ENCODE measurements at places on chromosomes 6 and 20.

DNA sequence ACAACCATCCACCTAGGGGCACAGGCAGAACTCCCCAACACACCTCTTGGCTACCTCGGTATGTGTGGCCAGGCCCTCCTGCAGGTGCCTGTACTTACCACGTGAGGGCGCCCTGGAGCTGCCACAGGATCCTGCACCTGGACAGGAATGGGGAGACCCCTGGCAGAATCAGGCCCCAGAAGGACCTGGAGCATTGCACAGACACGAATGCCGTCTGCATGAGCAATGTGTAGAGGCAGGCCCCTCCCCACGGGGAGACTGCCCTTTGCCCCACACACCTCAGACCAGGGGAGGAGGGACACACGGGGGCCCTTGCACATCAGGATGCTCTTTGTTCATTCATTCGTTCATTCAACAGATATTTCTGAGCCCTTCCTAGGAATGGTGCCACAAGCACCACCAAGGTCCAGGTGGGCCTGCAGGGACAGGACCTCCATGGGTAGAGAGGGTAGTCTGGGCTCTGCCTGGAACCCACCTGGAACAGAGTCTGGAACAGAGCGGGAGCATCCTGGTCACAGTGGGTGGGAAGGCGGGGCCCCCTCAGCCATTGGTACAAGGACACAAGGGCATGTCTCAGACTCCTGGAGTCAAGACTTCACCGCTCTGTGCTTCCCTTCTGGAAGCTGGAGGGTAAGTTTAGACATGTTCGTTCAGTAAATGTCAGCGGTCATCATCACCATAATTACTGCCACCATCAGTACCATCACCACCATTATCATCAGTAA lies 32.3 kb downstream of the YTHDF1 start:
- peak; percentile 48 for DNase-seq

- DNase-seq, result no peak
Observed at GRCh38 chr20:57301026-57301425, 28.6 kb upstream of the SPO11 start.

GRCh38 chr20:61299104-61299503 lies 47.0 kb downstream of the CDH4 start:
- no peak for DNase-seq

DNA sequence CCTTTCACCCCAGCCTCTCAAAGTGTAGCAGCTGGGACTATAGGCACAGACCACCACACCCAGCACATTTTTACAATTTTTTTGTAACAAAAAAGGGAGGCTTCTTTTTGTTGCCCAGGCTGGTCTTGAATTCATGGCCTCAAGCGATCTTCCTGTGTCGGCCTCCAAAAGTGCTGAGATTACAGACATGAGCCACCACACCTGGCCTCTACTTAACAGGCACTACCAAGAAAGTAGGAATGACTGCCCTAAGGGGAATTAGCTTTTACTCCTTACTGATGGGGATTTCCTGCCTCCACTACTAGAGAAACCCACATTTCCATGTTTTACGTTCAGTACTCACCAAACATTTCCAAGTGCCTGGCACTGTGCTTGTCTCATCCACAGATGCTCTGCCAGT lies 109.6 kb downstream of the CARMIL1 start:
- no peak for DNase-seq

DNA sequence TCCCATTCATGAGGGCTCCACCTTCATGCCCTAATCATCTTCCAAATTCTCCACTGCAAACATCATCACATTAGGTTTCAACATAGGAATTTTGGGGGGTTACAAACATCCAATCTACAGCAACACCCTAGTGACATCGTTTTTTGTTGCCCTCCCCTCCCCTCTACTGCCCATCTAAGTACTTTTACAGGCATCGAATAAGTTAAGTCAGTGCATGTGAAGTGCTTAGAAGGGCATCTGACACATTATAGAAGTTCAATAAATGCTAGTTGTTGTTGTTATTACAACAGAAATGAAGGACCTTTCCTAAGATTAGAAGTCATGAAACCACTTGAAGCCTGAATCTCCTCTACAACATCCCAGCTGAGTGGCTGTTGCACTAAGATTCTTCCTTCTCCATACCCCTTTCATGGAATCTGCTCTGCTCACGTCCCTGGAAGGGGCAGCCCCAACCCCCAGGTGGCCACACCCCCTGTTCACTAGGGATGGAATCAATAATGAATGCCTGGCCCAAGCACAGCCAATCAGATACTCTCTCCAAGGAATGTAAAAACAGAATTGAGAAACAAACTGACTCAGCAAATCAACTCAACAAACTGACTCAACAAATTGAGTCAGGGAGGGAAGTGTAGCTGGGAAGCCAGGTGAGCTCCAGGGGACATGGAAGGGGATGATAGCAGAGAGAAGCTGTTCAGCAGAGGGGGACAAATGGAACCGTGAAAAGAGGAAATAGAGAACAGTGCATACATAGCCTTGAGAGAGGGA lies 3.9 kb upstream of the LRP11 start:
- DNase-seq, result no peak

GRCh38 chr6:36550473-36551000 lies 3.3 kb upstream of the STK38 start:
- no peak for DNase-seq

DNA sequence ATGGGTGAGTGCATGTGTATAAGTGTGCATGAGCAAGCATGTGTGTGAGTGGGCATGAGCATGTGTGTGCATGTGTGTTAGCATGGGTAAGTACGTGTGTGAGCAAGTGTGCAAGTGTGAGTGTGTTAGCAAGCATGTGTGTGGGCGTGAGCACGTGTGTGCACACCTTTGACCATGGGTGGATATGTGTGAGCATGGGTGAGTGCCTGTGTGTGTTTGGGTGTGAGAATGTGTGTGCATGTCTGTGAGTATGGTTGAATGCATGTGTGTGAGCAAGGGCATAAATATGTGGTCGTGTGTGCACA lies 84.6 kb downstream of the DLL1 start:
- no peak for DNase-seq

GRCh38 chr6:63643862-63644261 lies 8.3 kb downstream of the PHF3 start:
- no peak for DNase-seq

DNA sequence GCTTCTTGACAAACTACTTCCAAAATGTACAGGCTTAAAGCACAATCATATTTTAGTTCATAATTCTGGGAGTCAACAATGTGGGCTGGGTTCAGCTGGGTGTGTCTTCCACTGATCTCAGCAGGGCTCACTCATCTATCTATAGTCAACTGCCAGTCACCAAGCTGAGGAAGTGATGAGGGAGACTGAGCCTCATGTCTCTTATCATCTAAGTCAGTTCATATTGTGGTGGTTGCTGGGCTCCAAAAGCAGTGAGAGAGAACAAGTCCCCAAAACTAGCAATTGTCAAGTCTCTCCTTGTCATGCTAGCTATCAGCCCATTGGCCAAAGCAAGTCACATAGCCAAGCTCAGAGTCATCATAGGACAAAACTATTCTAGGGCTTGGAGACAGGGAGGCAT lies 465.9 kb upstream of the ARID1B start:
- DNase-seq, result no peak

GRCh38 chr20:45727044-45727443 lies 4.9 kb downstream of the SPINT4 start:
- no peak for DNase-seq

GRCh38 chr6:128713461-128713860 lies 169.5 kb upstream of the LAMA2 start:
- DNase-seq, result no peak

- DNase-seq, result no peak
Observed at GRCh38 chr6:18088419-18089296, 33.8 kb downstream of the NHLRC1 start.

DNA sequence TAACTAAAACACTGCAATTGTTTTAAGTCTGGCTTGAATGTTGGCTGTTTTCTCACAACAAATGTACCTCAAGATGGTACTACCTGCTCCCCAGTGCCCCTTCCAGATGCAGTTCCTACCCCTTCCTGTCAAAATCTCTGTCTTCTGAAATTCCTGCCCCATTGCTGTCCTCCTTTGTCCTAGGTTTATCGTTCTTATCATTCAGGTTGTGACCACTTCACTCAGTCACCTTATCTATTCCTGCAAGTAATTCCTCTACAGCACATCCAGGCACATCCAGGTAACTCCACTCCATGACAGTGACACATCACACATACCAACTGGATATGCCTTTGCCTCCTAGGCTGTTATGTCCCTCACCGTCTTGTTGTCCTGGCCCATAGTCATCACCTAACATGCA lies 90.2 kb downstream of the TRDN start:
- DNase-seq, result no peak

DNA sequence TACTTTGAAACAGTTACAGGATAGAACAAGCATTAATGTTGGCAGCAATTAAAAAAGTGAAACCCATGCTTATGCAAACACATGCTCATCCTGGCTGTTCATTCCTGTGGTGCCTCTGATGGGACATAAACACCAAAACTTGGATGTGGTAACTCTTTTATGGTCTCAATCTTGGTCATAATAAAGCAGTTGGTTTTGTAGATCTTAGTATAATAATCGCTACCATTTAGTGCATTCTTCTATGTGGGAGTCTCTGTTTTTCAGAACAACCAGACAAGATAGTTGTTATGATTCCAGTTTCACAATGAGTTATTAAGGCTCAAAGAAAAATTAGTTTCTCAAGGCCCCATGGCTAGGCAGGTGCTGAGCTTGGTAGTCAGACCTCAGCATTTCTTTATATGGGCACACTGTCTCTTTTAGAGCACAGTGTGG lies 184.0 kb downstream of the UTRN start:
- no peak for DNase-seq

- DNase-seq, result no peak
Observed at GRCh38 chr6:3363296-3364025, 93.4 kb downstream of the SLC22A23 start.

DNA sequence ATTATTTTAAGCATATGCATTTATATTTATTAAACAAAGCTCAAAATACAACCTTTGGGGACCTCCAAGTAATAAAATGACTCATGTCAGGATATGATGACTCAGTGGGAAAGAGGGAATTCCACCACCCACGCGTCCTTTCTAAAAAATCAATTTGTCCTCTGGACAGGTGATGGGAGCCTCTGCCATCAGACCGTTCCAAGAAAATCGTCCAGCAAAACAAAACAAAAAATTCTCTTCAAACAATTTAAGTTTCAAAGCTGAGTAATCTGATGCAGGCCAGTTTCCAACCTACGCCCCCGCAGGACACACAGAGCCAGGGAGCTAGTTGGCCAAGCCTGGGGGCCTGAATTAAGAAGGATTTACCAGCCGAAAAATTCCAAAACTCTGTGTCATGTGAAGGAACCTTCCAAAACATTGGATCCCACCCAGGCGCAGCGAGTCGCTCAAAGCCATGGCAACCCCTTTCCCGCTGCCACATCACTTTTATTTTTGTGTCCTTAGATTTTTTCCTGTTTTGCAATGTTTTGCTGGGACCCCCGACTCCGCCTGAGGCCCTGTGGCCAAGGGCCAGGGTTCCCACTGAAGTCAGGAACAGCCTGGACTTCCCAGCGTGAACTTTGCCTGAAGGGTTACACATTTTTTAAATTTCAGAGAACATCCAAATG lies 95.3 kb downstream of the NFATC2 start:
- no peak for DNase-seq

- DNase-seq, result no peak
Observed at GRCh38 chr20:1718604-1719384, 61.2 kb upstream of the SIRPG start.

GRCh38 chr6:121430514-121431460 lies 4.7 kb upstream of the GJA1 start:
- DNase-seq, result no peak

- DNase-seq, result no peak
Observed at GRCh38 chr6:56922645-56923044, 32.3 kb upstream of the BEND6 start.

DNA sequence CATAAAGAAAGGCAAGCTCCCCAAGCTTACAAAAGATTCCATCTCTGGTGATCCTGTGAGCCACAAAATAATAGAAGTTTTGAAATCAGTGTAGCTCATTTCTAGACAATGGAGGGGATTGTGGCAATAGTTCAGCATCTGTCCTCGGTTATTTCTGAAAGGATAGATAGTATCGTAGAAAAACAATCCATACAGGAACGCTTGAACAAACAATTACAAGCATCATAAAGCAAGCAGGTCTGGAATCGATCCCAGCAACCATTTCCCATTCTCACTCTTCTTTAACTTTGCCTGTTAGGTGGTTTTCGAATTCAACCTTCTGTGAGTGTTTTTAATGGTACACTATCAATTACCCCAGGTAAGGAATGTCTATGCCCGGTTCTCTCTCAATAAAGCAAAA lies 931.1 kb downstream of the KIF16B start:
- DNase-seq, result no peak

DNA sequence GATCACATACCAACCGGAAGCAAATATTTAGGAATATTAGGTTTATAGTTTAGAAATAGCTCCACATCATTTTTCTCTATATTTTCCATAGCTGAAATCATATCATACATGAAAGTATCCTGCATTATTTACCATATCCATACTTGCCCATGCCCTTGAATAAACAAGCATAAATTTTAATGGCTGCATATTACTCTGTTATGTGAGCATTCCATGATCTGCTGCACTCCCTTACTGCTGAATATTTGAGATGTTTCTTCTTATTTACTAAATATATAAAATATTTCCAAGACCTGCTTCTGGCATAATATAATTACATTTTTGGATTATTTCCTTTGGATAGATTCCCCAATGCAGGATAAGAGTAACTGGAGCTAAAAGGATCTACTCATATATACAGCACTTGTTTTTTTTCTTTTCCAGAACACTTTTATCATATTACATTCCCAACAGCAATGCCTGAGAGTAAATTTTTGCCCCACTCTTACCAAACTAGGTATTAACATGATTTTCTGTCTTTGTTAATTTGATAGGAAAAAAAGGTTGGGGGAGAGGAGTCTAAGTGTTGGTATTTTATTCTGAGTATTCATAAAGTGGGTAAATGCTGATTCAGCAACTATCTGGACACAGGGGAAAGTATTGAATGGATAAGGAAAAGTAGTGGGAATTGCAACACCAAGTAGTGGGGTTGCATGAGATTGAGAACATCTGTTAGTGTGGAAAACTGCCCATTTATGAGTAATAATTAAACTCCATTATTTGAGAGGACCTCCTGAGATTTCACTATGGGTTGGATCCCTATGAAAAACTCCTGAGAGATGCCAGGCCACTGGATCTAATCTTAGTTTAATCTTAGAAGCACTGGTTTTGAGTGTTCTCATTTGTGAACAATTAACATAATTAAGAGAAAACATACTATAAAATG lies 76.0 kb downstream of the MAN1A1 start:
- DNase-seq, result no peak

DNA sequence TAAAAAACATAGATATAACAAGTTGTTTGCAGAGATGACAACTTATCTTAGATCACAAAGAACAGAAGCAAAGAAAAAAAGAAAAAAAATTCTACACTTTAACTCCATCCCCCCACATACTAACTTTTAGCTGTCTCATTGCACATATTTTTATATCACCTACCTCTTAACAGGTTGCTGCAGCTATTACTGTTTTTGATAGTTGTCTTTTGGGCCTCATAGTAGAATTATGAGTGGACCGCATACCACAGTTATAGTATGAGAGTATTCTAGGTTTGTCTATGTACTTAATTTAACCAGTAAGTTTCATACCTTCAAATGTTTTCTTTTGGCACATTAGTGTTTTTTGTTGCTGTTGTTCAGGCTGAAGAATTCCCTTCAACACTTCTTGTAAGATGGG lies 12.3 kb downstream of the RSPH3 start:
- no peak for DNase-seq

All from stimulated activated CD4-positive, alpha-beta T cell treated with anti-CD3 and anti-CD28 coated beads, Interleukin-12 subunit alpha, Interleukin-12 subunit beta, amount 100 ng/mL, for 4 hours (primary cell).